Stimulated activated CD8-positive, alpha-beta memory T cell treated with anti-CD3 and anti-CD28 coated beads, Interleukin-2, amount 100 ng/mL, for 1 hour (primary cell): ENCODE measurements at places on chromosomes 4 and X.

DNA sequence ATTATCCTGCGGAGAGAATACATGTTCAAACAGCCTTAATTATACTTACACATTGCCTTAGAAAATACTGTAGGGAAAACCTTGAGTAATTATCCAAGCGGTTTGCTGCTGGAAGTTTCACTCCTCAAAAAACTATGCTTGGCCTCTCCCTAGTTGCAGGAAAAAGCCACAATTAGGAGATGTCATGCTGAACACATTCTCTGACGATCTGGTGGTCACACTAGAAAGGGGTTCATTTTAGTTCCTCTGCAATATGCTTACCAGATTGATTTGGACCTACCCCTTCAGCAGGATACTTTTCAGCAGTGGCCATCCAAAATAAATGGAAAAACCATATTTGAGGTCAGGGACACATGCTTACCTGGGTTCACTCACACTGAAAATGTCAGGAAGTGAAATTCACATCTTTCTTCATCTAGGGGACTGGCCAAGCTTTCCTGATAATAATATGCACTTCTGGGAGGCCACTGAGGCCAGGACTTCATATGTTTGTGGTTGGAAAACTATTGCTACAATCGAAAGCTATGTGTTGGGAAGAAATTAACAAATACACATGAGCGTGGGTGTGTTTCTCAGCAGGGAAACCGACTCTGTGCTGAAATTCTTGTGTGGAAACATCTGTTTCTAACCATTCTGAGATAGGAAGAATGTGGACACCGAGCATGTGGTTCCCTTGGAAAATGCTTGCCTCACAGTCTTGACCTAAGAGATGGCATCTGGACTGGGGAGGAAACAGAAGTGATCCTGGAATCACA is 68.8 kb downstream of the ATXN3L start:
- no peak for DNase-seq

- no peak for DNase-seq
These were observed 57.7 kb upstream of the PASD1 start for GRCh38 chrX:151505796-151506195.

DNA sequence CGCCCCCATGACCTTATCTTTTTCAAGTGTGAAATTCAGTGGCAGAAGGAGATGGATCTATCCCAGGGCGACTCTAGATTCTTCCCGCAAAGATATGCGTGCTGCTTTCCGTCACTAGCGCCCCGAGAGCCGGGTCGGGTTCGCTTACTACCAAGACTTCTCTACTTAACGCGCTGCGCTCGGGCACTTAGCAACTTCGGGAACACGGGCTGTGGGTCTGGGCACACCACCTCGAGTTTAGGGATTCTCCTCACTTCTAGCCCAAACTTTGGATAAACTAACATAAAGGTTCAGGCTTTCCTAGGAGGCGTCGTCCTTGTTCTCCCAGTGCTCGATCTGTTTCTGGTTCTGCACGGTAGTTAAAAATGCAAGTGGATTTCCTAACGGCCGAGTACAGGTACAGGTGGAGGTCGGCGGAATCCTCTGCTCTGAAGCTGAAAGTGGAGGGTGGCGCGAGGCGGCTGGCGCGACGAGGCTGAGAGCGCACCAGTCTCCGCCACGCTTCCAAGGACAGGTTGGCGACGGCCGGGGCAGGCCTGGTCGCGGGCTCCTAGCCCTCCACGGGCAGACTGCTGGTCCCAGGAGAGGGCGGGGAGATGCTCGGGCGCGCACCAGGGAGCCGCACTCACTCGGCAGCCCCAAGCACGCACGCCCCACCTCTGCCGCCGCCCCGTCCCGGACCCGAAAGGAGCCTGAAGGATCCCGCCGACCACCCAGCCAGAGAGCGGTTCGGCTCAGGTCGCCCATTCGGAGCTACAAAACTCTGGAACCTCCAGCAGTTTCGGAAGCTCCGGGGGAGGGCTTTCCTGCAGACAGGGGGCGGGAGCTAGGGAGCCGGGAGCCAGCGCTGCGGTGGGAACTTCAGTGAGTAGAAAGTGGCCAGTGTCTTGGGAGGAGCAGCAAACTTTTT is 100.8 kb upstream of the TENM3 start:
- no peak for DNase-seq

GRCh38 chr4:123244137-123244536 is 152.5 kb upstream of the SPRY1 start:
- no peak for DNase-seq

DNA sequence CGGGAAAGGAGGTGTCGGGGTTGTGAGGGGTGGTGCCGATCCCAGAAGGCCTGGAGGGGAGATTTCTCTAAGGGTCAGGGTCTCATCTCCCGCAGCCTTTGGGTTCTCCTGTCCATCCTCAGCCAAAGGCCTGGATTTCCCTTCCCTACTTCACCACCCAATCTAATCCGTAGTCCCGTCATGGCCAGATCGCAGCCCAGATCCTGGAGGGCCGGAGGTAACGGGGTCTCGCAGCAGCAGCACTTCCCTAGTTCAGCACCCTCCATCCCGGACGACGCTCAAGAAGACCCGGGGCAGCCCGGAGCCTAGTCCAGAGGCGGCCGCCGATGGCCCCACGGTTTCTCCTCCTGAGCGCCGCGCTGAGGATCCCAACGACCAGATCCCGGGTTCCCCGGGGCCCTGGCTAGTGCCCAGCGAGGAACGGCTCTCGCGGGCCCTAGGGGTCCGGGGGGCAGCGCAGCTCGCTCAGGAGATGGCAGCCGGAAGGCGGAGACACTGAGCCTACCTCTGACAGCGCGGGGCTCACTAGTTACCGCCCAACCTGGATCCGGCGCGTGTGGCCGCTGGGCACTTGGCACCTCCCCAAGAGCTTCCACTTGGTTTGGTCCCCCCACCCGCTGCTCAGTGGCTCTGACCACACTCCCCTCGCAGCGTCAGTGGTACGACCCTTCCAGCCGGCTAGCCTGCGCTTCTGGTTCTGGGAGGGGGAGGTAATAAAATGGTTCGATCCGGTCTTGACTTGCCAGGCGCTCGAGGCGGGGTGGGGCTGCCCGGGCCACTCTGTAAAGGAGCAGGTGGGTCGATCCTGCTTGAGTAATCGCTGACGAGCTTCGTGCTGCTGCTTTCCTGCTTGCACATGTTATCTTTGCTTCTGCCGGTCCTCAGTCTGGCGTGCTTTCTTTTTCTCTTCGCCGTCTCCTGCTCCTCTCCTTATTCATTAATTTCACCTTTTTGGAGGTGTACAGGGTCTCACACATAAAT is 3.6 kb downstream of the MAGIX start:
- peak; percentile 30 for DNase-seq

- no peak for DNase-seq
These were observed 49.9 kb upstream of the GIMD1 start for GRCh38 chr4:106418444-106418843.

- no peak for DNase-seq
These were observed 213.0 kb upstream of the VEGFC start for GRCh38 chr4:177005674-177006230.

- DNase-seq, result no peak
These were observed 25.4 kb upstream of the HTRA3 start for GRCh38 chr4:8244001-8244757.

DNA sequence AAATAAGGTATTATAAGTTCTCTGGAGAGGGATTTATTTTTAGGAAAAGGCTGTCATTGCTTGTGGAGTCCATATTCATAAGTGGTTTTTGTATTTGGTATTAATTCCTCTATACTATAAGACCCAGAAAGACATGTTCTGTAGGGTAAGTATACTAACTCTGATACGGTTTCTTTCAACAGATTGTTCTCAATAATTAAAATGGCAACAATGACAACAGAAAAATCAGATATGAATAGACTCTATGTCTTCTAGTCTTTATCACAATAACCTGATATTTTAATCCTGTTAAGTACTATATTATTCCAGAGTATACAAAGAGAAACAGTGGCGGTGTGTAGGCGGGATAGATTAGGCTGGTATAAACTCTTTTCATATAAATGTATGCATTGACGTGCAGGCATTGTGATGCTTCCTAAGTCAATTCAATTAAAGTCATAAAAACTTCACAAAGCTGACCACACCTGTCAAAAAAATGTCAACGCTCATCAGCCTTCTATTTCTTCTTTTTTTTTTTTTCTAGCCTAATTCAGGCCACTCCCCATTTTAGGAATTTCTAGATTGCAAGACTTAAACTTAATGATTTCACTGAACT is 150.4 kb downstream of the TRIML1 start:
- DNase-seq, result no peak

- DNase-seq, result peak; percentile 33
These were observed 350.3 kb downstream of the PTTG2 start for GRCh38 chr4:38310446-38311043.

DNA sequence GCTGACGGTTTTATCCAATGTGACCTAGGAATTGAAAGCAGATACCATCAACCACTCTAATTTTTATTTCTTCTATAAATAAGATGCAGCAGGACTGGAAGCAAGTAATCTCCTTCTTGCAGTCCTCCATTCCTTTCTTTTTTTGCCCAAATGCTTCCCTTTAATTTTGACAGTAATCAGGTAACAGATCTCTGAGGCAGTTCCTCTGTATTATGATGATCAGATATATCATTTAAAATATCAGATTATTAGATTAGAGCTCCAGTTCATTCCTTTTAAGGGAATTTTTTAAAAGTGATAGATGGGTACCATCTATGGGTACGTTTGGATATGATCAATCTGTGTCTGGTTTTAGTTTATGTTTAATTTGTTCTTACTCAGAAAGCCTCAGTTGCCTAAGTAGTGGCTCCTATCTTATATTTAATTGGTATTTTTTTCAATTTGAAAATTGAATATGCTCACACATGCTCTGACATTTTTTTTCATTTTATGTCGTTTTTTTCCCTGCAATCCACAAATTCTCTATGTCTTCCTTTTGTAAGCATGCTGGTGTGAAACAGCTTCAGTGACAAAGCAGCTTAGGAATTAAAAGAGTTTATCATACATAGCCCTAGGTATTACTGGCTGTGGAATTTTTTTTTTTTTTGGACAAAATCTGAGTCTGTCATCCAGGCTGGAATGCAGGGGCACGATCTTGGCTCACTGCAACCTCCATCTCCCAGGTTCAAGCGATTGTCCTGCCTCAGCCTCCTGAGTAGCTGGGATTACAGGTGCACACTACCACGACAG is 73.7 kb upstream of the ANK2 start:
- DNase-seq, result no peak

- no peak for DNase-seq
These were observed 102.1 kb downstream of the CPZ start for GRCh38 chr4:8694651-8695151.

- DNase-seq, result no peak
These were observed 11.1 kb downstream of the TREX2 start for GRCh38 chrX:153434801-153435200.

DNA sequence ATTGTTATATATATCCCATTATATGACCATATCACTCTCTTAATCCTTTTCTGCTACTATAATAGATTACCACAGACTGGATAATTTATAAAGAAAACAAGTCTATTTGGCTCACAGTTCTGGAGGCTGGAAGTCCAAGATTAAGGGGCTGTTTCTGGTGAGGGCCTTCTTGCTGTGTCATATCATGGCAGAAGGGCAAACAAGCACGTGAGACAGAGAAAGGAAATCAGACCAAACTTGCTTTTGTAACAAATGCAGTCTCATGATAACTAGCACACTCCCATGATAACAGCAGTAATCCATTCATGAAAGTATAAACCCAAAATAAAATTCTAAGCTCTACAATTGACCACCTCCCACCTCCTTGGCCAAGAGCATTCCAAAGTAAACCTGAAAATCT is 16.3 kb upstream of the TAB3 start:
- no peak for DNase-seq

DNA sequence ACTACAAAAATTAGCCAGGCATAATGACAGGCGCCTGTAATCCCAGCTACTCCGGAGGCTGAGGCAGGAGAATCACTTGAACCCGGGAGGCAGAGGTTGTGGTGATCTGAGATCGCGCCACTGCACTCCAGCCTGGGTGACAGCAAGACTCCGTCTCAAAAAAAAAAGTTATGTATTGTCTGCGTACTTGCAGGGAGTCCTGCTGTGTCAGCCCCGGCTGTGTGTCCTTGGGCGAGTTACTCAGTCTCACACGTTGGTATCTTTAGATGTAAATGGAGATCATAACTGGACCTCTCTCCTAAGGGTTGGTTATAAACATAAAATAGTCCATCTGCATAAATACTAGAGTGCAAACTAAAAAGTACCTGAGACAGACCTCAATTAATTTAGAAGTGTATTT is 22.7 kb upstream of the TBC1D14 start:
- no peak for DNase-seq

DNA sequence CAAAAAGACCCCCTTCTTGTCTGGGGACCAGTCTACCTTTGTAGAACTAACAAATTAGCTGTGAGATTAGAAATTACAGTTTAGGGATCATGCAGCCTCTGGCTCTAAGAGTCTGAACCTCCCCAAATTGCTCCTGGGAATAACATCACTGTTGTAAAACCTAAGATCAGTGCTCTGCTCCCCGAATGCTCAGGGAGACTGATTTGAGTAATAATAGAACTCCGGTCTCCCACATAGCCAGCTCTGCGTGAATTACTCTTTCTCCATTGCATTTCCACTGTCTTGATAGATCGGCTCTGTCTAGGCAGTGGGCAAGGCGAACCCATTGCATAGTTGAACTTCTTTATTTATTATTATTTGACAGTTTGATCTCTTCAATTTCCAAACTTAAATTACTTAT is 160.8 kb upstream of the VCX3A start:
- no peak for DNase-seq

DNA sequence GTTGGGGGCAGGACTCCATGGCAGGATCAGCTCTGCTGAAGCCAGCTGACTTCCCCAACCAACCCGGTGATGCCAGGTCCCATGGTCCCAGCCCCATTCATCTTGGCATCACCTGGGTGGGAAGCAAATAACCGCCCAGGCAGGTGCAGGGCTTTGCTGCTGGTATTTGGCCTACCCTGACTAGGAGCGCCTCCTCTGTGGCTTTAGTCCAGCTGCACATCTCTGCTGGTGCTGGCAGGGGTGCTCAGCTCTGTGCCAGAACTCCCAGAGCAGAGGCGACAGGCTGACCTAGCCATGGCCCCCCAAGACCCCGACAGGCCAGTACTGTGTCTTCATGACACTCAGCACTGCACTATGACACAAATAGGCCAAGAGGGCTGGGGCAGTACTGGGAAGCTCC is 64.4 kb downstream of the STARD8 start:
- DNase-seq, result no peak
